ENCODE measurements at places on chromosomes 5 and 9.

GRCh38 chr9:127574072-127574993 is 37.7 kb upstream of the STXBP1 start:
- no peak for DNase-seq

GRCh38 chr5:103259705-103260355 is 1.3 kb downstream of the MACIR start:
- DNase-seq = no peak

DNA sequence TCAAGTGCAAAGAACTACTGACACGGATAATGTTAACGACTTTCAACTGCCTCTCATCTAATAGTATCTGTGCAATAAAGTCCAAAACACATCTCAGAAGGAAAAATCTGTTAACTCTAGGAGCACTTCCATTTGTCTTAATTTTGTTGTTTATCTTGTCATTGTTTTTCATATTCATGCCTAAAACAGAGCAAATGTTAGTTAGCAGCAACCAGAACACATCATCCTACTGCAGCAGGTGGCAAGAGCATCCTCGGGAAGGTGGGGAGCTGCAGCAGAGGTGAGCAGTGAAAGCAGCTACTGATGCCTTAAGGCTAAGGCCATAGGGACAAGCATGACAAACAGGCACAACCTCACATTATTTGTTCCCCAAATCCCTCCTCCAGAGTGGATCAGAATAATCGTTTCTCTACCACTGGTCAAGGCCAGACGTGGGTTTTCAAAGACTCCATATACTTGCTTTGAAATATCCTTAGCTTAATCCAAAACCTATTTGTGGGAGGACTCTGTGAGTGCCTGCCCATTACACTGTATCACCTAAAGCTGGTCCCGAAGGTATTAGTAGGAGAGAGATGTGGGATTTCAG is 1.0 kb downstream of the HMGCS1 start:
- DNase-seq = no peak

DNA sequence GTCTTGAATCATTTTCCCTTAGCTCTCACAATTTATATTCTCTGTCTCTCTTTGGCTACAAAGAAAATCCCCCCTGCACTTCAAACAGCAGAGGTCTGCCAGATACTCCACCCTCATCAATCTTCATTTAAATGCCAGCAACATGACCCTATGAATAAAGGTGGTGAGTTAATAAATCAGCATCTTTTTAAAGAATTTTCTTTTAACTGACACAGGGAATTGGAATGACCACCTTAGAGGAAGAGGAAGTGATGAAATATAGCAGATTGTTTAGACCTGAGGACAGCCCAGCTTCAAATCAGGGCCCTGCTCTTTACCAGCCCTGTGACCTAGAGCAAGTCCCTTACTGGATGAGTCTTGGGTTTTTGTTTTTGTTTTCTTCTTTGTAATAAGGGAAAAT is 223.1 kb upstream of the PAPPA start:
- DNase-seq = no peak

GRCh38 chr5:76537073-76537543 is 86.1 kb downstream of the F2RL2 start:
- DNase-seq = no peak

DNA sequence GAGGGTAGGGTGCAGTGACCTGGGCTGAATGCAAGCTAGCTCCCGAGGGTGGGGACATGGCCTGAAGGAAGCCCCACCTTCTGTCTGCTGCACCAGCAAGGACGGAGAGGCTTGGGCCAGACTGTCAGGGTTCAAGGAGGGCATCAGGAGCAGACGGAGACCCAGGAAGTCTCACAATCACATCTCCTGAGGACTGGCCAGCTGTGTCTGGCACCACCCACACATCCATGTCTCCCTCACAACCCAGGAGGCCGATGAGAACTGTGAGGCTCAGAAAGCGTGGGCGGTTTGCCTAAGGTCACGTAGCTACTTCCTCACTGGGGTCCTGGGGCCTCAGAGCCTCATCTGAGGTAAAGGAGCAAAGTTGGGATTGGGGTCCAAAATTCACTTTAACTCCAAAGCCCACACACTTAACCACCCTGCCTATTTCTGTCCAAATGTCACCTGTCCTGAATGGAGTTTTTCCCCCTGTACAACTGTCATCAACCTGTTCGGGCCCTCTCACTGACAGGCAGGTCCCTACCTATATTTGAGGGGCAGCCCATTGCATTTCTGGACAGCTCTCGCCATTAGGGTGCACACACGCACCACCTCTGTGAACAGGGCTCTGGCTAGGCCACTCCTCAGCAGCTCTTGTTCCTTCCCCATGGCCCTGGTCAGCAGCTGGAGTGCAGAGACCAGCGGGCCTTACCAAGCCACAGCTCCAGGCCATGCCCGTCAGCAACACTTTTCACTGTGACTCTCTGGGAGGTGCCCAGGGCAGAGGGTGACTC is 3.4 kb downstream of the IL13 start:
- no peak for DNase-seq

DNA sequence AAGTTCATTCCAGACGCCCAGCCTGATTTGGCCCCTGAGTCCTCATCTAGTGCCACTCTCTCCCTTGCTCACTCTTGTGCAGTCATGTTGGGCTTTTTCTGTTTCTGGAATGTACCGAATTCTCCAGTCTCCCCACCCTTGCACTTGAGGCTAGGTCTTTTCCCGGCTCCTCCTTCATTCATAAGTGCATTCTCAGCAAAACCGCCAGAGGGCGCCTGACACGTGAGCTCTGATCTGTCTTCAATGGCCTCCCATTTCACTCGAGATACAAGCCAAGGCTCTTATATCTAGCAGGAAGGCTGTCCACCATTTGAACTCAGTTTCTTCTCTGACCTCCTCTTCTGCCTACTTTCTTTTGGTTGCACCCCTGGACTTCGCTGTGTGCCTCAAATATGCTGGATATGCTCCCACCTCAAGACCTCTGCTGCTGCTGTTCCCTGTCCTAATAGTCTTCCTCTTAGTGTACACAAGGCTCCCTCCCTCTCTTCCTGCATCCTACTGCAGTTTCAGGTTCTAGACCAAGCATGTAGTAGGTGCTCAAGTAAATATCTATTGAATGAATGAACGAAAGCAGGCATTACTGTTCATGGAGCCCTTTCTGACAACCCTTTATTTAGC is 568.1 kb upstream of the WWC1 start:
- peak; percentile 19 for DNase-seq

- DNase-seq = no peak
Observed at GRCh38 chr9:121718501-121718900, 67.1 kb downstream of the DAB2IP start.

- no peak for DNase-seq
Observed at GRCh38 chr5:25579111-25579510, 934.3 kb upstream of the CDH10 start.

- DNase-seq = no peak
Observed at GRCh38 chr5:142295084-142295758, 29.6 kb downstream of the SPRY4 start.

DNA sequence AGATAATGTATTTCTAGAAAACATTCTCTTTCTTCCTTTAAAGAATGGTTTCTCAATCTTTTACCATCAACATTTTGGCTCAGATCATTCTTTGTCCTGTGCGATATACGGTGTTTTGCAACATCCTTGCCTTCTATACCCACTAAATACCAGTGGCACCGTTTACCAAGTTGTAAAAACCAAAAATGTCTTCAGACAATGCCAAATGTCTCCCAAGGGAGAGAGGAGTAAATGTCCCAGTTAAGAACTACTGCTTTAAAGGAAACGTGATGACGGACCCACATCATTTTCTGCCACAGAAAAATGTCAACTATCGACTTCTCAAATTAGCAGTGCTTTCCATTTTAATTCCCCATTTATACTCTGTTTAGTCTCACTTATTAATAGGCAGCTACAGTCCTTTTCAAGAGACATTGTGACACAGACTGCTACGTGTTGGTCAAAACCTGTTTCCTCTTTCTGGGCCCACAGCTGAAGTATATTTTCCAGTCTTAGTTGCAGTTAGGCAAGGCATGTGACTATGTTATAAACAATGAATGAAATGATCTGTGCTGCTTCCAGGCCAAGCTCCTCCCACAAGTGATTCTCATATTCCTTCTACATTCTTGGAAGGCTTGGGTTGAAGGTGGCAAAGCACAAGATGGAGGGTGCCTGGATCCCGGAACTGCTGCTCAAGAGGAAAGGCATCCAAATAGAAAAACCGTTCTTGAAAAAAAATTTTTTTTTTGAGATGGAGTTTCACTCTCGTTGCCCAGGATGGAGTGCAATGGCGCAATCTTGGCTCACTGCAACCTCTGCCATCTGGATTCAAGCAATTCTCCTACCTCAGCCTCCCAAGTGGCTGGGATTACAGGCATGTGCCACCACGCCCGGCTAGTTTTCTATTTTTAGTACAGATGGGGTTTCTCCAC is 8.8 kb downstream of the PRXL2C start:
- DNase-seq = no peak

GRCh38 chr9:97366476-97366875 is 45.4 kb upstream of the TDRD7 start:
- DNase-seq = no peak

GRCh38 chr5:14225173-14225834 is 82.2 kb downstream of the TRIO start:
- no peak for DNase-seq

GRCh38 chr9:20980832-20981455 is 50.5 kb downstream of the HACD4 start:
- DNase-seq = no peak

DNA sequence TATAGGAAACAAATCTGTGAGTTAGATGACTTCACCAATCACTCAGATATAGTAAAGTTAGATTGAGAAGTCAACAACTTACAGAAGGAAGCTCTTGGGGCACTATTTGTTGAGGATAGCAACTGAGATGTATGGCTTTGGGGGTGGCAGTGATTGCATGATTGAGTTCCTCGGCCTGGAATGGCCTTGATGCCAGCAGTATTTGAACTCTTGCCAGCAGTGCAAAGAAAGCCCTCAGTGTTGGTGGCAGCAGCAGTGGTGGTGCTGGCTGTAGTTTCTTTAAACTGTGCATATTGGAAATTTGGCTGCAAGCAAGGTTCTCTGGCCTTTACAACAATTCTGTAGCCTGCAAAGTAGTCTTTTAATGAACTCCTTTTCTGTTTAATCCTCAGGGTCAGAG is 41.4 kb upstream of the PJA2 start:
- no peak for DNase-seq

DNA sequence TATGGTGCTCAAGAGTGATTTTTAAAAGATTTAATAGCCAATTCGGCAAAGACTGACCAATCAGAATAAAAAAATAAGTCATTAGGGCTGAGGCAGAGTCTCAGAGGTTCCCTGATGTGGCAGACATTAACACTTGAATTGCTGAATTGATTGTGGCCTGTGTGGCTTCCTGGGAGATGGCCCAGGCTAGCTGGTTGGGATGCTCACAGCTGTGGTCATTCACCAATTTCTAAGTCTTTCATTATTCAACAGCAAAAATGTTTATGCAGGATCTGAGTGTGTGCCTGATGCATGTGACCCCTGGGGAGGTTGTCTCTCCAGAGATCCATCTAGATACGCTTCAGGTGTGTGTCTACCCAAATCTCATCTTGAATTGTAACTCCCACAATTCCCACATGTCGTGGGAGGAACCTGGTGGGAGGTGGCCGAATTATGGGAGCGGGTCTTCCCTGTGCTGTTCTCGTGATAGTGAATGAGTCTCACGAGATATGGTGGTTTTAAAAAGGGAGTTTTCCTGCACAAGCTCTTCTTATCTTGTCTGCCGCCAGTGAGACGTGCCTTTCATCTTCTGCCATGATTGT is 632.6 kb upstream of the SEMA6A start:
- no peak for DNase-seq

DNA sequence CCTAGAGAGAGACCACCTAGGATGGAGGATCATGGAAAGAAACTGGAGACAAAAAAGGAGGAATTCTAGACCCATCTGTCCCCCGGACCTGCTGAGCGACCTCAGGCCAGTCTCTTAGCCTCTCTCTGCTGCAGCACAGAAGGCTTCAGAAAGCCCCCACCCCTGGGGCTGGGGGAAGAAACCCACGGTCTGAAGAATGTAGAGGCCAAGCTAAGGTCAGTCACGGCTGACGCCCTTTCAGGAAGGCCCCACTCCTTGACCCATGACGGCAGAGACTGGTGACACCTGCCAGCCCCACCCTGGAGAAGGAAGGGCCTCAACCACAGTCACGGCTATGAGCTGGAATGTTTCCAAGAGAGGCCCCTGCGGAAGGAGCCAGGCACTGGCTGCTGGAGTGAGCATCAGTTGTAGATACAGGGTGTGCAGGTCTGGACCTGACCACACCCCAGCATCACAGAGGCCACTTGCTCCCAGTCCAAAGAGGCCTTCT is 120.5 kb upstream of the BOD1 start:
- DNase-seq = no peak
